ENCODE measurements at places on chromosomes 7 and 10.
A peak's percentile ranks its signal among the peaks of the same experiment; 100 is the strongest.

GRCh38 chr10:22342421-22342820 lies 2.9 kb upstream of the SPAG6 start:
- no peak for DNase-seq

DNA sequence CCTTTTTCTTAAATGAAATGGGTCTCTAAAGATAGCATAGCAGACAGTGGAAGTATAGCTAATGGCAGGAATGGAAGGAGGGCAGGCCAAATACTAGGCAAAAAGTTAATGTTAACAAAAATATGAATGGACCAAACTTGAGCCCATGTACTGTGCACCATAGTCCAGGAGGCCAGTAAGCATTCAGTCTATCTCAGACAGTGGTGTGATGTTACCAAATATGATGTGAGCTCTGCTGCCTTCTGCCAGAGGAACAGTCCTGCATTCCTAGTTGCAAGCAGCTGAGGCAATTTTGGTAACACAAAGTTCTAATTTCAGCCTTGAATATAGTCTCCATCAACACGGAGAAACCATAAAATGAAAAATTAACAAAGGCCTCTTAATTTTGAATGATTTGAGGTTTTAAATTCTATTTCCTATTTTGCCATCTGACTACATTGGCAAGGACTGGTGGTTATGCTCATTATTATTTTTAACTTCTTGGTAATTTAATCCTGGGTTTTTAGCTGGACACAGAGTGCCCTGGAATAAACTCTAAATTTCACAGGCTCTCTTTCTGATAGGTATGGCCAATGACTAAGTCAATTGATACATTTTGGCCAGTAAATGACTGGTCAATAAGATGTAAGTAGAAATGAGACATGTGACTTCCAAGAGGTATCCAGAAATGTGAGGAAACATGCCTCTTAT lies 317.0 kb upstream of the MYO3A start:
- DNase-seq: no peak

- DNase-seq: no peak
These were observed 222.9 kb upstream of the AGK start for GRCh38 chr7:141328290-141328689.

DNA sequence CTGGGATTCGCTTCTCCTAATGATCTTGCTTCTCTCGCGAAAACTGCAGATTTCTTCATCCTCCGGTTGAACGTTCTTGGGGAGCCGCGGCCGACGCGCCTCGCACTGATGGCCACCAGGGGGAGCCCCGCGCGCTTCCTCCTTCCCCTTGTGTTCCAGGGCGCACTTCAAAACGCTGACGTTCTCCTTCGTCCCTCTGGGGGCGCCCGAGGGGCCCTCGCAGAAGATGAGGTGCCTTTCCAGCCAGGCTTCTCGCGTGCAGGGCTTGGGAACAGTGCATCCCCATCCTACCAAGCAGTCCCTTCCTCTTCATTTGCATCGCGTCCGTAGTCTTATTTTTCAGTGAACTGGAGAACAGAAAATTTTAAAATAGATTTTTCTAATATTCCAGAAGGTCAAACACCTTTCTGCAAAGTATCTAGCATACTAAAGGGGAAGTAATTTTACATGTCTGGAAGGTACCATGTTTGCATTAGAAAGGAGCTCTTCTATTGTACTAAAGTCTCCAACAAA lies 22.5 kb downstream of the GSTO2 start:
- peak; percentile 46 for DNase-seq

DNA sequence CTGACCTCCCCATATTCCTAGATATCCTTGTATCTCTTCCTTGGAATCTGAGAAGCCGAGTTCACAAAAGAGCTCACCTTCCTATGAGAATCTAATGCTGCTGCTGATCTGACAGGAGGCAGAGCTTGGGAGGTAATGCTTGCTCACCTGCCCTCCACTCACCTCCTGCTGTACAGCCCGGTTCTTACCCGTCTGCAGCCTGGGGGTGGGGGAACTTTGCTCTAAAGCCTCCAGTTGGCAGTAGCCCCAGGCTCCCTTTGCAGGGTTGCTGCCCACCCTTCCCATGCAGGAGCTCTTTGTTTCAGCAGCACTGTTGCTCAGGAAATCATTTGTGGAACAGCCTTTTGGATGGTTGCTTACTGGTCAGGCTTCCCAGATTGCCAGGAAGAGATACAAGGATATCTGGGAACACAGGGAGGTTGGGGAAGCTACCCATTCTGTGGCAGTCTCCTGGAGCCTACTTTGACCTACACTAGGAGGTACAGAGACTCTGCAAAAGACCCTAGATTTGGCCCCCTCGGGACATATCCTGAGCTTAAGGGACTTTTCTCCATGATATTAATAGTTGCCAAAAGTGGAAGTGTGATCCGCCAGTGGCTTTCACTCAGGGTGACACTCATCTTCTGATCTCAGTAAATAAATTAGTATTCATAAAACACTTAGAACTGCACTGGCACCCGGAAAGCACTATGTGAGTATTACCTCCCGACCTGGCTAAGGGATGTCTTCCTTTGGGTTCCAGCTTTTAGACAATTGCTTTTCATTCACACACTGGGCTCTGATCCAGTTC lies 363.7 kb upstream of the PODXL start:
- no peak for DNase-seq

DNA sequence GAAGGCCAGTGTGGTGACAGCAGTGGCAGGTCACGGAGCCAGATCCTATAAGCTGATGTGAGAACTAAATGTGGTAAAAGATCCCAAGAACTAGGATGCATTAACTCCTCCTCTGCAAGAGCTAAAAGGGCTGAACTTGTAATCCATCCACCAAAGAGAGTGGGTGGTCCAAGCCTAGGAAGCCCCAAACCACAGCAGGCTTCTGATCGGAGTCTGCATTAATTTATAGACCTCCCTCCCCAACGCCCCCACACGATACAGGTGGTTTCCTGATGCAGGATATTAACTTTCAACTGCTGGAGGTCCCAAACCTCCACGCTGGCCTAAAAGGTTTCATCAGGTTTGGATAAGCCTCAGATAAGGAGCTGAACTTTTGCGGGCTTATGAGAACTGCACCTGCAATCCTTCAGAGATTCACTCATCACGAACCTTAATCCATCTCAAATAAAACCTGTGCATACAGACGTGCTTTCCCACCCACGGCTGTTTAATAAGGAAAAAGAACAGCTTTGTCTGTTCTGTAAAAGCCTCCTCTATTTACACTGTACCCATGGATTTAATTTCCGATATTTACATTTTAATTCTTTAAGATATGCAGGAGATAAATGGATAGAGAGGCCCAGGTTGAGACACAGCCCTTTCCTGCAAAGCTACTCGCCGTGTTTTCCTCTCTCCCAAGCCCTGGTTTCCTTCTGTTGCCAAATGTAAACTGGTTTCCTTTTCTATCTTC lies 74.9 kb downstream of the GFRA1 start:
- no peak for DNase-seq

DNA sequence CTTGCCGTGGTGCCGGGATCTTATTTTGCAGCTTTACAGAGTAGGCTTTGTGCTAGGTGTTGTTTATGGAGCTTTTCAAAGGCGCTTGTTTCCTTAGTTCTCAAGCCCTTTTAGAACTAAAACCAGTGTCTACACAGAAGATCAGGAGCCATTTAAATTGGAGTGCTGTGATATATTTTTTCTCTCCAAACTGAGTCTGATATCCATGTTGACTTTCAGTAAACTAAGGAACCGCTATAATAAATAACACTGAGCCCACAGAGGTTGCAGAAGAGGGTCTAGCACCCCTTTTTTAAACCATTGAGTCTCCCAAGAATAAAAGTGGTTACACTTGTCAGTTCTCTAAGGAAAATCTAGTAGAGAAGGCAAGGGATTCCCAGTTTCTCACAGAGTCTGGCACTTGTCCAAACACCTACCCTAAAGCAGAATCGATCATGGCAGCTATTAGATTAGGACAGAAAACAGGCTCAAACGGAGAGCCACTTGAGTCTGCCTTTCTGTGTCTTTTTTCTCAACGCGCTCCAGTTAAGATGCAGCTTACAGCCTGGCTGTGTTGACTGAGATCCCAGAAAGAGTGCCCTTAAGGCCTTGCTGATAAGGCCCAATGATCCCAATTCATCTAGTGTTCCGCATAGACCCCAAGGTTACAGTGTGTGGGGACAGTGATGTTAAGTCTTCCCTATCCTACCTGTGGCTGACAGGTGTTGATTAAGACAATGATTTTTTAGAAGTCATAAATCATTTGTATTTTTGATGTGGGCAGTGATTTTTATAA lies 804 bp downstream of the TMEM106B start:
- no peak for DNase-seq

GRCh38 chr7:108202743-108203142 lies 72.6 kb upstream of the LAMB4 start:
- DNase-seq: no peak

DNA sequence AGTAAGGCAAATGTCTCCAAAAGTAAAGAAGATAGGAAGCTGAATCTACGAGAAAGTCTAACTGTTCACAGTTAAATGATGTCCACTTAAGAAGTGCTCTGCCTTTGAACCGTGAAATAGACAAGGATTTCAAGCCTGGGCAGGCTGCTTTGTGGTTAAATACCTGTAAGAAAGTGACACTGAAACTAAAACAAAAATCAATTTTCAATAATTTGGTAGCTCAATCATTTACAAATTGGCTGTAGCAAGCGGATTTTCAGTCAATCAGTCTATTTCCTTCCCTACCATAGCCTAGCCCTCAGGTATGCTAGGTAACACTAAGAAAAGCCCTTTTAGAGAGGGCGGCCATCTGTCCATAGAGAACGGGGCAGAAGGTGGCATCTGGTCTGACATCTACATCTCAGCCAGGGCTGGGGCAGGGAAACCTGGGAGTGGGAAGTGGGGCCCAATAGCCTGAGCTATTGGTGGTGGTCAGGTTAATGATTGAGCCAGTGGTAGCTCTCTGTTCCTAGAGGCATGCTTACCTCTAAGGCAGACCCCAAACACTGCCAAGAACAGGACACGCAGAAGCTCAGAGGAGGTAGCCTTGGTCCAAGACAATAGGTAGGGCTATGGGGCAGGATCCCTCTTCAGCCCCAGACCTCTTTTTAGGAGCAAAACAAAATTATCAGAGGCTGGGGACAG lies 223.2 kb downstream of the CCSER2 start:
- no peak for DNase-seq

- no peak for DNase-seq
These were observed 294.6 kb downstream of the RNLS start for GRCh38 chr10:88288320-88289059.

DNA sequence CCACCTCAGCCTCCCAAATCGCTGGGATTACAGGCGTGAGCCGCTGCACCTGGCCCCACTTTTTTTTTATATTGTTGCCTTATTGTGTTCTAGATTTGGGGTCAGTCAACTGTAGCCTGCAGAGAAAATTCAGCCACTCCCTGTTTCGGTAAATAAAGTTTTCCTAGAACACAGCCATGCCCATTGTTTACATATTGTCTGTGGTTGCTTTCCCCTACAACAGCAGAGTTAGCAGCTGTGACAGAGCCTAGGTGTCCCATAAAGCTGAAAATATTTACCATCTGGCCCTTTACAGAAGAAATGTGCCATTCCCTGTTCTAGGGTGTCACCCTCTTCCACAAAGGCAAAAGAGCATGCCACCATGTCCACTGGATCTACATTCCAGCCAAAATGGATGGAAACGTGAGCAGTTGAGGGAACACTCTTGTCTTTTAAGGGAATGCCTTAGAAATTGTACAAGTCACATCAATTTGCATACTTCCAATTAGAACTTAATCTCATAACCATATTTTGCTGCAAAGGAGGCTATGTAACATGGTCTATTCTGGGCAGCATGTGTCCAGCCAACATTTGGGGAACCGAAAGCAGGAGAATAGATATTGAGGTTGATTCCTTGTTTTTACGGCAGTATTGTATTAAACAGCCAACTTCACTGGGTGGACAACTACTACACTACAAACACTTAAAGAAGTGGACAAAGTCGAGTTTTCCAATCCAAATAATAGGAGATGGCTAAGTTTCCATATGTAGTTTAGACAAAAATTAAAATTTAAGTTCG lies 11.0 kb upstream of the BLVRA start:
- no peak for DNase-seq

DNA sequence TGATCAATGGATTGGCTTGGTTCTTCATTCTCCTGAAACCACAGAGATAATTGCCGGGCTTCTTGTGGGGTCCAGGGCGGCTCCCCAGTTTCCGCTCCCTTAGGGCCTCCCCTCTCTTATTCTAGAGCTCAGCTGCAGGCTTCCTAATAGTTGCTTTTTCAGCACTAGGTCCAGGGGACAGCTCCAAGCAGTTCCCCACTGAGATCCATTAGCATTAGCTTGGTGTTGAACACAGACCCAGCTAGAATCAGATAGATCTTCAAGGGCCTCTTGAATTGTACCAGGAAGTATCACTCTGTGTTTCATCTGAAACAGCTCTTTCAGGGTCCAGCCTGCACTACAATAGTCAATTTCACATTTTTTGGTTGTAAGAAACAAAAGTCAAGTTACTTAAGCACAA lies 238.7 kb downstream of the SEC23IP start:
- no peak for DNase-seq

Measured in non-pigmented ciliary epithelial cell (primary cell).